Renal cortex interstitium (tissue), 15 donors: ENCODE measurements at places on chromosomes 4 and X.
A peak's percentile ranks its signal among the peaks of the same experiment; 100 is the strongest.

DNA sequence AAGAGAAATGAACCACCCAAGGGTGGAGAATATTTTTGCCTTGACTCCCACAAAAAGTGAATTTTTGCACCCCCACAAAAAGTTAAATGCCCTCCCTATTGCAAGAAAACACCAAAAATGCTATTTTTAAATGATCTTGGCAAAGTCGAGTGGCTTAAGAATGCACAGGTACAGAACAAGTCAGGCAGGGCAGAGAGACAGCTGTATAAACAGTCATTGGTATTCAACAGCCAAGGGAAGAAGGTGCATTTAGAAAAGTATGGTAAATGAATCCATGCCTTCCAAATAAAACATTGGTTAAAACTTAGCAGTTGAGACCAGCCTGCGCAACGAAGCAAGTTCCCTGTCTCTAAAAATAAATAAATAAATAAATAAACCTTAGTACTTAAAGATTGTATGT lies 169.3 kb downstream of the CHIC2 start:
- DNase-seq = no peak

DNA sequence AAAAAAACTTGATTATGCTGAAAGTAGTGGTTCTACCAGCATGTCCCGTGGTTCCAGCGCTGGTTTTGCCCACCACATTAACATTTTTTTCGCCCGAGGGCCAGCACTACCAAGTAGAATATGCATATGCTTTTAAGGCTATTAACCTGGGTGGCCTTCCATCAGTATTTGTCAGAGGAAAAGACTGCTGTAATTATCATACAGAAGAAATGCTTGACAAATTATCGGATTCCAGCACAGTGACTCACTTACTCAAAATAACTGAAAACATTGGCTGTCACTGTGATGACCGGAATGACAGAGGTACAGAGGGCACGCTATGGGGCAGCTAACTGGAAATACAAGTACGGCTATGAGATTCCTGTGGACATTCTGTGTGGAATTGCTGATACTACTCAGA lies 34.6 kb downstream of the PRPS2 start:
- DNase-seq = no peak

GRCh38 chrX:49956313-49956712 lies 33.9 kb downstream of the CLCN5 start:
- DNase-seq = no peak

GRCh38 chr4:85866508-85866907 lies 391.6 kb downstream of the ARHGAP24 start:
- no peak for DNase-seq

- no peak for DNase-seq
Observed at GRCh38 chr4:152118819-152119553, 358.2 kb upstream of the GATB start.

DNA sequence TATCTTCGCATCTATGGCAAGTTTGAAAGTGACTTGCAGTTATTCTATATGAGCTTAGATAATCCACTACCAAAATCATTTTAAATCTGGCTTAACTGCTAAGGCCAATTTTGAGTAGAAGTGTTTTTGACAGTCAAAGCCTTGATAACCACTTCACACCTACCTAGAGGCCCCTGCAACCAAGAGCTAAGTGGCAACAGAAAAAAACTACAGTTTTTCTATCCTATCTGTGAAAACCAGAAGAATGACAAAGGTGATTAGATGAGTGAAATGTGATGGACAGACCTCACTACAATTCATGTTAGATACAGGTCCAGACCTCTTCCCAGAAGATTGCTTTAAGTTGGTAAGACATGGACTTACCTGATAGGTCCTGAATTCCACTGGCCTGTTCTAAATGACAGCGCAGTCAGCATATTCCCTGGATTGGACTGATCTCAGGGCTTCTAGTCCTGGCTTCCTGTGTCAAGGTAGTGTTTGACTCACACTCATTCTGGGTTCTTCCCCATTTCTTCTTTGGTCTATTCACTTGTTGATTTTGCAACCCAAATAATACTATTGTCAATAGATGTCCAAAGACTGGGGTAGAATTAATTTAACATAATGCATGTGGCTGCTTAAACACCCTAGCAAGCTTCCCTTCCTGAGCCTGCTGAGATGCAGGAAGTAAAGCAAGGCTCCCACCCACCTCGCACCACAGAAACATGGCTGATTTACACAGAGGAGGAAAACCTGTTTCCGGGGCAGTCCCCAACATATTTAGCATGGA lies 65.1 kb downstream of the PPP3CA start:
- no peak for DNase-seq

DNA sequence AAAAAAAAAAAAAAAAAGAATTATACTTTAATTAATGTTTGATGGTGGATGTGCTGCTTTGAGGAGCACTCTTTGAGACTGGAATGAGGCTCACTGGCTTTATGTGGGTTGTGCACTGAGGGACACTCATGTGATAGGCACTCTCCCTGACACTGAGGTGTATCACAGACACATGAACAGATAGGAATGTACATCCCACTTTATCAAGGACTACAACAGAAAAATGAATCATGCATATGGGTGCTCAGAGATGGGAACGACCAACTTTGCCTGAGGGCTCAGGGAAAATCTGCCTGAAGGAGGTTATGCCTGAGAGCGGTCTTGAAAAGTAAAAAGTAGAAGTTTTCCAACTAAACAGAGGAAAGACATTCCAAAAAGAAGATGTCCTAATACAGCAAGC lies 97.7 kb upstream of the RBPJ start:
- no peak for DNase-seq

GRCh38 chrX:40108959-40109287 lies 11.2 kb upstream of the BCOR start:
- no peak for DNase-seq

- DNase-seq = no peak
Observed at GRCh38 chrX:20989361-20989760, 384.9 kb upstream of the CNKSR2 start.

DNA sequence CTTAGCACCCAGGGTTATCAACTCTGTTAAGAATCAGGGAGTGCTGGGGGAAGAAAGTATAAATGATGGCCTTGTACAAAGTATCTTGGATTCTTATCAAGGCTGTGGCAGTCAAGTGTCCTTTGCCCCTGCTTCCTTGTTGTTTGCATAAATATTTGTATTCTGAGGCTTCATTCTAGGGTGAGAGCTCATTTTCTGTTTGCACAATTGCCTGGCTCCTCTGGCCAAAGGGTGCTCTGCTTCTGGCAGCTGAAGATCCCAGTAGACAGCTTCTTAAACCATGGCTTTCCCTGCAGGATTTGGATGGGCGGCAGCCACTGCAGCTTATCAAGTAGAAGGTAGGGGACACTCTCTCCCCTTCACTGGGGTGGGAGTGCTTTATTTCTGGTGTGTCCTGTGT lies at the start of gene GBA3:
Gene GBA3 (plus strand): TSS at position 202 of the 400 bp plus-strand sequence.
- DNase-seq = no peak

- no peak for DNase-seq
Observed at GRCh38 chrX:9122519-9123245, 88.8 kb upstream of the FAM9B start.

- no peak for DNase-seq
Observed at GRCh38 chrX:25175743-25176142, 160.0 kb upstream of the ARX start.

- DNase-seq = no peak
Observed at GRCh38 chr4:185839770-185840169, 27.8 kb upstream of the SORBS2 start.

DNA sequence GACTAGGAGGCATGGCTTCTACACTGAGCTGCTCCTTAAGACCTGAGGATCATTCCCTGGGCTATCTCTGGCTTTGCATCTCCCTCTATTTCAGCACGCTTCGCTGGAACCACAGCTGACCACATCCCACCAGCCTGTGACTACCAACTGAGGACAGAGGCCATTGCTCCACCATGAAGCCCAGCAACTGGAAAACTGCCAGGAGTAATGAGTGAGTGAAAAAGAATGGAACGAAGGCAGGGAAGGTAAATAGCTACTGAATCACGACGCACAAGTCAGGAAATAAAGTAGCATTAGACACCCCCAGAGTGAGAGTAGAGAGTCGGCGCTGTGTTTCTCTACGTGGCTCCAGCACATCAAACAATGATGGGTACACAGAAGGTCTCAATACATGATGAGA lies 314.7 kb downstream of the LDB2 start:
- DNase-seq = no peak

GRCh38 chrX:16712548-16713155 lies at the start of gene CTPS2:
CTPS2 (minus strand) TSS chrX:16712669; CDS start chrX:16702902, 9,767 bp downstream.
- DNase-seq = peak; percentile 53

DNA sequence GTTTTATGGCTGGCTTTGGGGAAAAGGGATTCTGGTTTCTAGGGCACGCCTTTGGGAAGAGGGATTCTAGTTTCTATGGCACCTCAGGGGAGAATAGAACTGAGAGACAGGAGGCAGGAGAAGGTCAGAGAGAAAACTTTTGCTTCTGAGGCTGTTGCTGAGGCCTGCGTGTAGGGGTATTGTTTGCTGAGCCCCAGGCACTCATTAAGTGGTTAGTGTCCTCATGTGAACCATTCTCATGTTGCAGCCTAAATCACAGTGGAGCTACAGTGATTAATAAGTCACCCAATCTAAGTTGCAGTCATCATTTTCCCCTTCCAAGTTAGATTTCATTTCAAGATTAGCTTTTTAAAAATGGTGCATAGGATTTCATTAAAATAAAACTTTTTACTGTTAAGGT lies 29.0 kb downstream of the VCX3A start:
- DNase-seq = no peak

DNA sequence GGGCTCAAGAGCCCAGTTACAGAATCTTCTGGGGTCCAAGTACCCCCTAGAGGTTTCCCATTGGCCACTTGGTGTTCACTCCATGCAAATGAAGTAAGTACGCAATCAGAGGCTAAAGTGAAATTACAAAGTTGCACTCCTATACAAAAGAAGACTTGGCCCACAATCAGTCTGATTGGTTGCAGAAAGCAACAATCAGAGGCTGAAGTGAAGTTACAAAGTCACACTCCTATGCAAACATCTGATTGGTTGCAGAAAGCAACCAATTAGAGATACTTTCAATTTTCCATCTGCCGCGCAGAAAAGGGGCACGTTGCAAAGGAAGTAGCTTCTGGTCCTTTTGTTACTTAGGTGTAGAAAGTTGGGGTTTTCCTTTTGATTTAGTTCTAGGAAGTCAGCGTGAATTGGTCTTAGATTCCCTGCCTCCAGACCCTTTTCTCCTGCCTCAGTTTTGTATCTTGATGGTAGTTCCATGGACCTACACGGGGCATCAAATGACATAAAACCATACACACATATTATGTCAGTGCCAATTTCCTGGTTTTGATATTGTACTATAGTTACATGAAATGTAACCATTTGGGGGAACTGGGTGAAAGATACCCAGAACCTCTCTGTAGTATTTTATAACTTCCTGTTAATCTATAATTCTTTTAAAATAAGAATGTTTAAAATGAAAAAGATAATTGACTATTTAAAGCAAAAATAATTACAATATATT lies 12.4 kb upstream of the PIN4 start:
- DNase-seq = no peak

GRCh38 chr4:142356801-142357200 lies 489.3 kb downstream of the INPP4B start:
- no peak for DNase-seq

GRCh38 chrX:153454901-153455550 lies 9.2 kb upstream of the TREX2 start:
- DNase-seq = no peak

GRCh38 chrX:100265179-100265578 lies 144.9 kb downstream of the PCDH19 start:
- DNase-seq = no peak

- no peak for DNase-seq
Observed at GRCh38 chrX:40167233-40167849, 69.6 kb upstream of the BCOR start.

- DNase-seq = no peak
Observed at GRCh38 chr4:152696764-152697261, 17.0 kb upstream of the TMEM154 start.

DNA sequence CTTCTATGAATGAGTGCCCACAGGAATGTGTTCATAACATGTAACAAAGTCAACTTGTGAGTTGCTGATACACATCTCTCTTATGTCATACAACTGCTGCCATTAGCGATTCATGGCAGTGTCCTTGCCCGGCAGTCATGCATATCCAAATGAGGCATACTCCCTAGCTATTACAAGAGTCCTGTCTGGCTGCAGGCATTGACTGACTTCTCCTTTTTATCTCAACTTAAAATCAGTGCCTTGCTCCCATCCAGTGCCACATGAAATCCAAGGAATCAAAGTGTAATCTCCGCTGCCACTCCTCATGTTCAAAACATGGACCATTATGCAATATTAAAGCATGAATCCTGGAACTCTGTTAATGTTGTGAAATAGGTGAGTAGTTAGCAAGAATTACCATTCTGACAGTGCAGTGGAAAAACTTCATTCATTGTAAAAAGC lies 348.9 kb upstream of the FTHL17 start:
- DNase-seq = peak; percentile 26

GRCh38 chrX:132940727-132941327 lies 17.6 kb downstream of the HS6ST2 start:
- no peak for DNase-seq

DNA sequence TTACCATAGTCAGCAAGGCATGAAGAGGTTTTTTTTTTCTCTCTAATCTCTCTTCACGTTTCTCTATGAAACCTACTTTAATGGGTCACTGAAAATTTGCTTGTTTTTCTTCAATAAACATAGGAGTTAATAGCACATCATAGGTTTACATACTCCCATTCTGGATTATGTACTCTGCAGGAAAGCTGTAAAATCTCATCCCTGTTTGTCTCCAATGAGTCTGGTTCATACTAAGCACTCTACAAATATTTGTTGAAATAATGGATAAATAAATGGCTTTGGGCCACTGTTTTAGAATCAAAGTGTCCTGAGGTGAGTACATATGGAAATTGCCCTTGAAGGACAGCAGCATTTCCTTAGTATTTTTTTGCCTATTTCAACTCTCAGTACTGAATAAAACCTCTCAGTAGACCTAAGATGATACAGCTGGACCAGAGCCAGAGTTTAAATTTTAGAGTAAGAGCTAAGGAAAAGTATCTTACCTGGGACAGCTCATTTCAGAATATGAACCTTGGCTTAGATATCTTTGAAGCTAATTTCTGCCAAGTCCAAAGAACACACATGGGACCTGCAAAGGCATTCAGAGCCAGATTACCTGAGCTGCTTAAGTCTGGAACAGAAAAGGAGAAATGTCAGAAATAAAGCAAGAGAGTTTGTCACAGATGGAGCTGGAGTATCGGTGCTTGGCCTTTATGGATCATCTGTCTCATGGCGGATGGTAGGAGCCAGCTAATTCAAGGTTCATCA lies 34.4 kb downstream of the PF4 start:
- DNase-seq = no peak

- no peak for DNase-seq
Observed at GRCh38 chr4:70873216-70873615, 29.0 kb upstream of the MOB1B start.

GRCh38 chr4:168203233-168203911 lies 111.0 kb downstream of the ANXA10 start:
- DNase-seq = no peak

GRCh38 chr4:33841120-33841519 lies 2403.2 kb downstream of the ARAP2 start:
- no peak for DNase-seq

DNA sequence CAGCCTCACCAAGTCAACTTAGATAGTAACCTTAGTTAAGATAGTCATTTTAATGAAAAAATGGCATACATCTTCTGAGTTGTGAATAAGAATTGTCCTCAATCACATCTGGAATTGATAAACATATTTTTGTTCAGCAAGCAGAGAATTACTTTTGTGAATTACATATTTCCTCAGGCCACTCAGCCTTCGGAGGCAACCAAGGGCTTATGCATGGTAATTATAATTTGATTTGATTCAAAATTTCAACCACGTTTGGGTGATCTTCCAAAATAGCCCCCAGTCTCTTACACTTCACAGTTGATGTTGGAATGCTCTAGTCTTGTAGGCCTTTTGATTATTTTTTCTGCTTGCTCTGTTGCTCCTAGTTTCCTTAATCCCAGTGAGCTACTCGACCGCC lies 63.4 kb downstream of the GALNTL6 start:
- DNase-seq = no peak
